Fibroblast of upper back skin (primary cell): ENCODE measurements at places on chromosomes 13 and 19.

DNA sequence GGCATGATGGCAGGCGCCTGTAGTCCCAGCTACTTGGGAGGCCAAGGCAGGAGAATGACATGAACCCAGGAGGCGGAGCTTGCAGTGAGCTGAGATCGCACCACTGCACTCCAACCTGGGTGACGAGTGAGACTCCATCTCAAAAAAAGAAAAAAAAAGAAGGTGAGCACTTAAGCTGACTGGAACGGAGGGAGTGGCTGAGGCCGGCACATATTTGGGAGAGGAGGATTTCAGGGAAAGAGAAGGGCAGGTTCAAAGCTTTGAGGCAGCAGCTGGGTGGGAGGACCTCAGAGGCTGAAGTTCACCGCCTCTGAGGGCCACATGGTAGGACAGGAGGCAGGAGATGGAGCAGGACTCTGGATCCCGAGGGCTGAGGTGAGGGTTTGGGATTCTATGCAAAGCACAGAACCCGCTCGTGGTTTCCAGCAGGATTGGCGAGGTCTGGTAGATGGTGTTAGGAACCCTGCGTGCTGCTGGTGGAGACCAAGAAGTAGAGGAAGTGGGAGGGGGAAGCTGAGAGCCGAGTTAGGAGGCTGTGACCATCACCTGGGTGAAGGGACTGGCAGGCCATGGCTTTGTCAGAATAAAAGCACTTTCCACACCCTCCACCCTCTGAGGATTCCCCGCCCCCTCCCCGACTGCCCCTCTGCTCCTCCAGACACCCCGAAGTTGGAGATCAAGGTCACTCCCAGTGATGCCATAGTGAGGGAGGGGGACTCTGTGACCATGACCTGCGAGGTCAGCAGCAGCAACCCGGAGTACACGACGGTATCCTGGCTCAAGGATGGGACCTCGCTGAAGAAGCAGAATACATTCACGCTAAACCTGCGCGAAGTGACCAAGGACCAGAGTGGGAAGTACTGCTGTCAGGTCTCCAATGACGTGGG is 8.4 kb downstream of the CD22 start:
- DNase-seq: no peak

DNA sequence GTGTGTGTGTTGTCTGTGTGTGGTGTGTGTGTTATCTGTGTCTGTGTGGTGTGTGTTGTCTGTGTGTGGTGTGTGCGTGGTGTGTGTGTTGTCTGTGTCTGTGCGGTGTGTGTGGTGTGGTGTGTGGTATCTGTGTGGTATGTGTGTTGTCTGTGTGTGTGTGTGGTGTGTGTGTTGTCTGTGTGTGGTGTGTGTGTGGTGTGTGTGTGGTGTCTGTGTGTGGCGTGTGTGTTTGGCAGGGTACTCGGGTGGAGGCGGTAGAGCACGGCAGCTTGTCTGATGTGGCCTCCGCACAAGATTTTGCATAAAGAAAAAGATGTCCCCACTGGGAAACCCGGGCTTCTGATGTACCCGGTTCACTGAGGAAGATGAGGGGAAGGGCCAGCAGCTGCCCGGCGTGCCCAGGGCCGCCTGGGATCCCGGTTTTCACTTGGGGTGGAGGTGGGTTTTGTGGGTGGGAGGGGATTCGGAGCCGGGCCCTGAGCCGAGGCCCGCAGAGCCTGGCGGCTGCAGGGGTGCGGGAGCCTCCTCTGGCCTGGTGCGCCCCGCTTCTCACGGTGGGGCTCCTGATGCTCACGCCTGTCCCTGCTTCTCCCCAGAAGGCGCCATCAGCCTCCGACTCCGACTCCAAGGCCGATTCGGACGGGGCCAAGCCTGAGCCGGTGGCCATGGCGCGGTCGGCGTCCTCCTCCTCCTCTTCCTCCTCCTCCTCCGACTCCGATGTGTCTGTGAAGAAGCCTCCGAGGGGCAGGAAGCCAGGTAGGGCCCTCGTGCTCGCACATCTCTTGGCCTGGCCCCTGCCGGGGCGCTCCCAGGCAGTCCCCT is 21.2 kb downstream of the HDGFL2 start:
- no peak for DNase-seq

- DNase-seq: peak; percentile 1
Measured at GRCh38 chr13:96671073-96671472, 323.2 kb downstream of the OXGR1 start.

DNA sequence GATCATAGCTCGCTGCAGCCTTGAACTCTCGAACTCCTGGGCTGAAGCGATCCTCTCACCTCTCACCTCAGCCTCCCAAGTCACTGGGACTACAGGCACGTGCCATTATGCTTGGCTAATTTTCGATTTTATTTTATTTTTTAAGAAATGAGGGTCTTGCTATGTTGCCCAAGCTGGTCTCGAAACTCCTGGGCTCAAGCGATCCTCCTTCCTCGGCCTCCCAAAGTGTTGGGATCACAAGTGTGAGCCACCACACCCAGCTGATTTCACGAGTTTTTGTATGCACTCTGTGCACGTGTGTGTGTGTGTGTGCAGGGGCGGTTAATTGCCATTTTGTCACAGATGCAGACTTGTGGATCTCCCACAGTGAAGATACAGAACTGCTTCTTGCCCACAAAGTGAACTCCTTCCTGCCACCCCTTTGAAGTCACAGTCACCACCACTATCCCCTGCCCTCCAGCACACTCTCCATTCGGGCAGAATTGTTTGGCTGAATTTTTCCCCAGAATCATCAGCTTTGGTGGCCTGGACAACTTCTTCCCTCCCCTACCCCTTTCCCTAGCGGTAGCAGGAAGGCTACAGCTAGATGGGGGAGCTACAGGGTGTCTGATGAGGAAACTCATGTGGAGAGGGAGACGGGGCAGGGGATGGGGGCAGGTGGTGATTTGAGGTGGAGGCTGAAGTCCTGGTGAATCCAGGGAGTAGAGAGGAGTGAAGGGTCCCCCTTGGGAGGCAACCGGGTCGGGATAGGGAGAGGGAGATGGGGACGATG is 59.6 kb downstream of the CELF5 start:
- DNase-seq: no peak

DNA sequence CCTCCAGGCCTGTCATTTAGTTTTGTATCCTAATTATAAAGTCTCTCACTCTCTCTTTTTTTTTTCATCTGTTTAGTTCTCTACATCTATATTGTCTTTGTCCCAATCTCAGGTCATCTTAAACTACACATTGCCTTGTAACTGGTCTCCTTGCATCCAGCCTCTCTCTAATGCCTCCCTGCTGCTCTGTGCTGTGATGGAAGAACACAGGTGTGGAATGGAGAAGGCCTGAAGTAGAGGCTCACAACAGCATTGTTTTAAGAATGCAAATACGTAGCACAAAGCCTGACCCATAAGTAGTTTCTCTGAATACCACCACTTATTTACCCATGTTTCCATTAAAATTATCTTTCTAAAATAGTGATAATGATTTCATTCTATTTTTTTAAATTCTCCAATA is 108.8 kb upstream of the FRY start:
- no peak for DNase-seq

- DNase-seq: peak; percentile 83
Measured at GRCh38 chr19:13207846-13208671, 57.8 kb downstream of the IER2 start.

GRCh38 chr19:39704181-39705044 is at the start of gene LGALS14:
Gene LGALS14 (plus strand): TSS chr19:39704481. CDS start chr19:39704529, 48 bp downstream.
- DNase-seq: no peak

- no peak for DNase-seq
Measured at GRCh38 chr13:21322327-21322965, 136.7 kb downstream of the ZDHHC20 start.

- DNase-seq: peak; percentile 13
Measured at GRCh38 chr13:87884884-87885283, 213.7 kb downstream of the SLITRK5 start.

GRCh38 chr19:29683009-29683408 is 17.7 kb downstream of the PLEKHF1 start:
- no peak for DNase-seq

DNA sequence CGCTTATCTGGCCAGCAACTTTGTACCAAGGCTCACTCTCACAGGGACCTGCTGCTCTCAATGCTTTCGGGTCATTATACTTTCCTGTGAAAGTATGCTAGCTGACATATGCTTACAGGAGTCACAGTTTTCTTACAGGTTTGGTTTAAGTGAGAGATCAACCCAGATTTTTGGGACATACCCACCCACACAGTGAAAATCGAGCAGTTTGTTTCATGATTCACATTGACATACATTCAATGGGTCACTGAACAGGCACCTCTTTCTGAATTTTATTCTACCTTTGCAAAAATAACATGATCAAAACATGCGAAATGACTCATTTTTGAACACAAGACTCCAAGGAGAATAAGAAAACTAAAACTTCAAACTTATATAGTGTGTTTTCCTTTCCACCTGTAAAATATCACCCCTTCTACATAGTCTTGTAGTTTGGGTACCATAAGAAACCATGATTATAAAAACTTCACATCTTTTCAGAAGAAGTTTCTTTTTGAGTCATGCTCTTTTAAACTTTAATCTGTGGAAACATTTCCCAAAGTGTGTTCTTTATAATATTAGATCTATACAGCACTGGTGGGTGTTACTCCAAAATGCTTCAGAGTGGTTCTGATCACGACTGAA is 44.3 kb upstream of the TEX29 start:
- no peak for DNase-seq

DNA sequence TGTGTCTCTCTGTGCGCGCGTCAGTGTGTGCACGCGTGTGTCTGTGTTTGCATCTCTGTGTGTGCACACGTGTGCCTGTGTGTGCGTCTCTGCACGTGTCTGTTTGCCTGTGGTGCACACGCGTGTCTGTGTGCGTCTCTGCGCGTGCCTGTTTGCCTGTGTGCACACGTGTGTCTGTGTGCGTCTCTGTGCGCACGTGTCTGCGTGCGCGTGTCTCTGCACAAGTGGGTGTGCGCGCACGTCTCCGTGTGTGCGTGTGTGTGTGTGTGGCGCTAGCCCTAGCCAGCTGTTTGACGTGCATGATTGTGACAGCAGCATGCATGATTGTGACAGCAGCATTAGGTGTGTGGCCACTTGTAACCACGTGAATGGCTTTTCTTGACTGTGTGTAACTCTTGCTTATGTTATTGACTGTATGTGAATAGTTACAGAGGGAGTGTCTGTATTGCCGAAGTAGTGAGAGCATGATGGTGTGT is 31.1 kb downstream of the ZNF146 start:
- DNase-seq: no peak

DNA sequence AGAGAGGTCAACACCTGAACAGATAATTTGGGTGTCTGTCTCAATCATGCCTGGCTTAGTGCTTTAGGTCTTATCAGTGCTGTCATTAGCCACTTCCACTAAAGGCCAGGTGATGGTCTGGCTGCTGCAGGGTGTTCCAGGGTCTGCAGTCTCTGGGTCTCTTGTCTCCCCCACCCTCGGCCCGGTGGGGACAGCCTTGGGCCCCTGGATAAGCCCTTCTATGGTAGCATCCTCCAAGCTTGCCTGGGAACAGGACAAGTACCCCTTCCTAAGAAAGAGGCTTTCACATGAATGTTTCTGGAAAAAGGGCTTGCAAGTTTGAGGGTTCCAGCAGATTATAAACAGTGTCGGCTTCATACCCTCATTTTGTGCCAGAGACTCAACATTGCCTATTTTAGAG is 29.3 kb upstream of the ZNF536 start:
- no peak for DNase-seq

DNA sequence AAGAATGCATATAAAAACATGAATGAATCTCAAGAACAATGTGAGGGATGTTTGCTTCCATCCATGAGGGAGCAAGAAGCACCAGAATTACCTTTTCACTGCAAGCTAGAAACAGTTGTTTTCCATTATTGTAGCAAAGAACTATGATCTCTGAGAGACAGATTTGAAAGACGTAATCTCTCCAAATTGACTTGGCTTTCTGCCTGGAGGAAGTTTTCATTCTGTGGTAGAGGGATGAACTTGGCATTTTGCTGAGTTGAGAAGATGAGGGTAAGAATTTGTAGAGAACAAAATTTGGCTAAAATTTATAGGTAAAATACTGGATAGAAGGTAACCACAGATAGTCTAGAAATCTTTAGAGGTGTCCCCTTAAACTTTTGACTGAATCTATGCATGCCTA is 496.8 kb downstream of the TDRD3 start:
- DNase-seq: no peak

GRCh38 chr13:28056970-28057712 is 43.2 kb downstream of the FLT3 start:
- DNase-seq: no peak
